ENCODE measurements at places on chromosomes 16 and 17.

DNA sequence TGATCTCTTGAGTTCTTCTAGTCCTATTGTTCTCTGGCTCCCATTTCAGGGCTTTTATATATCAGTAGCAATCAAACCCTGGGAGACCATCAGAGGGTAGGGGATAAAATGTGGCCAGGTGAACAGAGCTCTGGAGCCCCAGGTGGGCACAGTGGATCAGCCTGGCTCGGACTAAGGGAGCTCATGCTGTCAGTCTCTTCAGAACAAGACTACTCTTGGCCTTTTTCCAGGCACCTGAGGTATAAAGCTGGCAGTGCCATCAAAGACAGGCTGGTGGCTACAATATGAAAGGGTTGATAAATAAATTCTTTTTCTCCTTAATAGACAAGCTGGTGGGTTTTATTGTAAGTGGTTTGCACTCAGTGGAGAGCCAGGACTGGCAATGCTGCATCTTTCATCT is 160.0 kb upstream of the CCL2 start:
- DNase-seq, result no peak

- DNase-seq, result no peak
Measured at GRCh38 chr16:47999595-47999994, 156.2 kb downstream of the ABCC12 start.

DNA sequence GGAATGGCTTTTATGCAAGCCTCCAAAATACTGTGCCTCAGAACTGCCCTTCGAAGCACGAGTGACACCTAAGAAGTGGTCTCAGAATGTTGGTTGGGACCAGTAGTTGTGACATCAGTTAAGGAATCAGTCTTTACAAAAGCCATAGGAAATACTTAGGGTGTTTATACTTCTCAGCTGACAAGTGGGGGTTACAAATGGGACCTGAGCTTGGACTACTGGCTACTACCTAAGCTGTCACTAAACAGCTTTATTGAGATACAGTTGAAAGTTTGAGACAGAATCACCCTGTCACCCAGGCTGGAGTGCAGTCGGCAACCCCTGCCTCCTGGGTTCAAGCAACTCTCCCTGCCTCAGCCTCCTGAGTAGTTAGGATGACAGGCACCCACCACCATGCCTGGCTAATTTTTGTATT is 5.0 kb downstream of the RPL19 start:
- no peak for DNase-seq

- no peak for DNase-seq
Measured at GRCh38 chr17:59381716-59382570, 50.5 kb downstream of the YPEL2 start.

DNA sequence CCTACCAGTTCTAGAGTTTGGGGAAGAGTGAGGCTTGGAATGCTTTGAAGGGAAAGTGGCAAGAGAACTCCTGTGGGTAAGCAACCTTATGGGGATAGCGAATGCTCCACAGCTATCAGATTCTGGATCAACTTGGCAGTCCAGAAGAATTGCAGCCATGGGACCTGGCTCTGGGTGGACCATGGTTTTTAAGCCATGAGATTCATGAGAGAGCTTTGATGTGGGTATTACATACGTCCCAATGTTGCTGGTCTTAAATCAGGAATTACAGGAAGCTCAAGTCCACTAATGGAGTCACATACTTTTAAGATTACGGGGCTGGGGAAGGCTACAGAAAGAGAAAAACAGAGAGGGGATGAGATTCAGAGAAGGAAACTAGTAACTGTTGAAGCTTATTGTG is 142.5 kb upstream of the ELAC2 start:
- no peak for DNase-seq

- no peak for DNase-seq
Measured at GRCh38 chr16:84884596-84885341, 65.0 kb downstream of the CRISPLD2 start.

GRCh38 chr16:75801307-75801706 is 75.0 kb upstream of the CPHXL start:
- no peak for DNase-seq

DNA sequence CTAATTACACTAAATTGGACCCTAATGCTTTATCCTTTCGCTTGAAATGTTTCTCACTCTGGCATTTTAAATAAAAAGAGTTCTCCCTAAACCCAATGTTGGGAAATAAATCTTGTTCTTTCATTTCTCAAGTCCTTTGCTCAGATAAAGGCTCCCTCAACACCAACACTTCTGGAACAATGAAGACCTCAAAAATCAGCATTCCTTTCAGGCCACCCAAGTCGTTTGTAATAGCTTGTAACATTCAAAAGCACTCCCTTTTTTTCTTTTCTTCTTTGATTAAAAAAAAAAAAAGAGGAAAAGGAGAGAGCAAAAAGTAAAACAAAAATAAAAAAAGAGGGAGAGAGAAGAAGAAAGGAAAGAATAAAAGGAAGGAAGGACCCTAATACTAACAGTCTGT is 23.3 kb upstream of the FOXJ1 start:
- DNase-seq, result no peak

- DNase-seq, result no peak
Measured at GRCh38 chr17:45361976-45362375, 45.2 kb upstream of the MAP3K14 start.

GRCh38 chr16:51290442-51291285 is 139.6 kb upstream of the SALL1 start:
- DNase-seq, result no peak

- no peak for DNase-seq
Measured at GRCh38 chr16:17287166-17287800, 183.5 kb downstream of the XYLT1 start.
